Astrocyte (in vitro differentiated cells and primary cell): ENCODE measurements at places on chromosomes 7 and 10. TPM values are rescaled to one million over a fixed set of nuclear protein-coding genes. Genes with fewer than 3 reads are reported as not detected.

The MBLAC1 gene
- total RNA-seq, result 2.3 and 2.7 TPM in 2 replicates

The ACSM6 gene
- not detected in 2 replicates for total RNA-seq

The TMEM196 gene
- not detected in 2 replicates for total RNA-seq

The HABP2 gene
- total RNA-seq, result not detected in 2 replicates

The IRF5 gene
- total RNA-seq, result 0.36 TPM in 1 of 2 replicates, not detected in the other

The VSIR gene
- total RNA-seq, result 2.9 and 3.4 TPM in 2 replicates

The TRIM73 gene
- total RNA-seq, result 6.1 and 6.9 TPM in 2 replicates

The AGMO gene
- total RNA-seq, result 0.34 and 0.41 TPM in 2 replicates

The FEZF1 gene
- 0.29 and 0.61 TPM in 2 replicates for total RNA-seq

The ARL5B gene
- total RNA-seq, result 32.6 and 36.7 TPM in 2 replicates

- no peak for DNase-seq
- no peak overlapping the region for H3K4me3 ChIP-seq
- no peak overlapping the region for H3K27ac ChIP-seq
- H3K27me3 ChIP-seq, result no peaks in the 10 kb centered on the region
- H3K36me3 ChIP-seq, result no peaks in the 10 kb centered on the region
- H3K4me1 ChIP-seq, result no peaks in the 10 kb centered on the region
Observed at GRCh38 chr7:121810831-121811672, 61.9 kb upstream of the PTPRZ1 start.

GRCh38 chr10:124356701-124357560, 61.8 kb downstream of the OAT start:
- H3K4me1 ChIP-seq, result no peaks in the 10 kb centered on the region
- DNase-seq, result no peak
- H3K27ac ChIP-seq, result no peak overlapping the region
- no peaks in the 10 kb centered on the region for H3K27me3 ChIP-seq
- H3K36me3 ChIP-seq, result no peaks in the 10 kb centered on the region
- H3K4me3 ChIP-seq, result no peak overlapping the region

DNA sequence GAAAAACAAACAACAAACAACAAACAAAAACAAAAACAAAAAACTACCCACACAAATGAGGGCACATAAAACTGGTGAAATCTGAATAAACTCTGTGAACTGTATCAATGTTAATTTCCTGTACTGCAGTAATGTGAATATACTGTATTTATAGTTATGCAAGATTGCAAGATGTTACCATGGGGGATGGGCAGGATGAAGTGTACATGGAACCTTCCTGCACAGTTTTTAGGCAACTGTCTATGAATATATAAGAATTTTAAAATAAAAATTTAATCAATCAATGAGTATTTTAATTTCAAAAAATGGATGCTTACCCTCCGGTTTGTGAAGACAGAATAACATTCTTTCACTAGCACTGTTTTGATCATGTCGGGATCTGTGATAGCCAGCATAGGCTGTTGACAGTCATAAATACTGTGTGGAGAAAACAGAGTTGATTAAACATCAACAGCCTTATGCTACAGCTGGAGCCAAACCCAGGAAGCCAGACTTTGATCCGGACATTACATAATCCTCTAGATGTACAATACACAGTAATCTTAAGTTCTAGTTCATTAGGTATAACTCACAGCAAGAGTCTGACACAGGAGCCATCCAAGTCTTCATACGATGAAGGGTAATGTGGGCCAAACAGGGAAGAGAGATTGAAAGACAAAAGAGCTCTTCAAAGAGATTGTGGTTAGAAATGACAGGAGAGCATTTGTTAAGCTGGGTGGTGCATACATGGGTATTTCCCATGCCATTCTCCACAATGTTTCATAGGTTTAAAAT, 14.8 kb downstream of the CYP3A7 start:
- H3K27me3 ChIP-seq, result no peaks in the 10 kb centered on the region
- no peaks in the 10 kb centered on the region for H3K36me3 ChIP-seq
- no peaks in the 10 kb centered on the region for H3K4me1 ChIP-seq

- H3K4me1 ChIP-seq, result peaks cover 17% of the 10 kb centered on the region
- peak overlapping the region; percentile 48 for H3K4me3 ChIP-seq
- DNase-seq, result no peak
- H3K27me3 ChIP-seq, result peaks cover 60% of the 10 kb centered on the region
- no peak overlapping the region for H3K27ac ChIP-seq
Observed at GRCh38 chr10:75408509-75408875, 6.9 kb upstream of the ZNF503 start.

GRCh38 chr7:149833495-149834130, 4.6 kb upstream of the ZNF862 start:
- no peak overlapping the region for H3K27ac ChIP-seq
- no peaks in the 10 kb centered on the region for H3K36me3 ChIP-seq
- H3K4me3 ChIP-seq, result no peak overlapping the region
- peaks cover 3% of the 10 kb centered on the region for H3K4me1 ChIP-seq
- H3K27me3 ChIP-seq, result peaks cover 13% of the 10 kb centered on the region
- DNase-seq, result no peak

DNA sequence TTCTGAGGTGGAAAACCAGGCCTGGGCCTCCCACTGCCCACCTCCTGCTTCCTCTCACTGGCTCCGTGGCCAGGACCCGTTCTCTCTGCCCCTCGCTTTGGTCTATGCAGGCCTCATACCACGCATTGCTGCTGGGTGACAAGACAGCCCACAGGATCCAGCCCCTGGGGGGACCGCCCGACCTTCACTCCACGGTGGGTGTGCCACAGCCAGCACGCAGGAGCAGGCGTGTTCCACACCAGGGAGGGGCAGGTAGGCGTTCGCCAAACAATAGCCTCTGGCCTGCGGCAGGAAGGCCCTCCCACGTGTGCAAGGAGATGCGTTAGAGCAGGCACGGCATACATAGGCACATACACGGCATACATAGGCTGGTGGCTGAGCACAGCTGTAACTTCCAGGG, 233.4 kb downstream of the WDR37 start:
- no peak overlapping the region for H3K4me3 ChIP-seq
- no peaks in the 10 kb centered on the region for H3K36me3 ChIP-seq
- H3K4me1 ChIP-seq, result peaks cover 4% of the 10 kb centered on the region
- no peaks in the 10 kb centered on the region for H3K27me3 ChIP-seq

DNA sequence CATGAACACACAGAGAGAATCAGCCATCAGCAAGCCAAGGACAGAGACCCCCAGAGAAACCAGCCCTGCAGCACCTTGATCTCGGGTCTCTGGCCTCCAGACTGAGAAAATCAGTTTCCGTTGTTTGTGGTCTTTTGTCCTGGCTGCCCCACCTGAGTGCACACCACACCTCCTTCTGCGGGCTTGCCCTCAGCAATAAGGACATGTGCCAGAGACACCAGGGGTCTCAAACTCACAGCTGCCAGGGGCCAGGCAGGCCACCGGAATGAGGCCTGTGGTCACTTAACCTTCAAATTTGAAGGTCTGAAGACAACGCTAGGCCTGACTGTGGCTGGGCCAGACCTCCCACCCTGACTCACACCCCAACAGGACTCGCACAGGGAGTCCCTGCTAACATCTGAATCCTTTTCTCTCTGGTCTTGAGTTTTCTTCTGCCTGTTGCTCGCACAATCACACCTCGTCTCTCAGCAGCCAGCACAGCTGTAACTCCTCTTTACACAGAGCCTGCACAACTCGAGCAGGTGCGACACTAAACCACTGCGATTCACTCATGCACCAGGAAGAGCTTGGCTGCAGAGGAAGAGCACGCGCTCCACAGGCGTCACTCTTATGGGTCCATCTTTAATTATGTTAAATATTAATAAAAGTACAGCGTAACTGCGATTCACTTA, 86.2 kb downstream of the CHST15 start:
- no peak overlapping the region for H3K4me3 ChIP-seq
- H3K27ac ChIP-seq, result no peak overlapping the region
- H3K36me3 ChIP-seq, result no peaks in the 10 kb centered on the region

DNA sequence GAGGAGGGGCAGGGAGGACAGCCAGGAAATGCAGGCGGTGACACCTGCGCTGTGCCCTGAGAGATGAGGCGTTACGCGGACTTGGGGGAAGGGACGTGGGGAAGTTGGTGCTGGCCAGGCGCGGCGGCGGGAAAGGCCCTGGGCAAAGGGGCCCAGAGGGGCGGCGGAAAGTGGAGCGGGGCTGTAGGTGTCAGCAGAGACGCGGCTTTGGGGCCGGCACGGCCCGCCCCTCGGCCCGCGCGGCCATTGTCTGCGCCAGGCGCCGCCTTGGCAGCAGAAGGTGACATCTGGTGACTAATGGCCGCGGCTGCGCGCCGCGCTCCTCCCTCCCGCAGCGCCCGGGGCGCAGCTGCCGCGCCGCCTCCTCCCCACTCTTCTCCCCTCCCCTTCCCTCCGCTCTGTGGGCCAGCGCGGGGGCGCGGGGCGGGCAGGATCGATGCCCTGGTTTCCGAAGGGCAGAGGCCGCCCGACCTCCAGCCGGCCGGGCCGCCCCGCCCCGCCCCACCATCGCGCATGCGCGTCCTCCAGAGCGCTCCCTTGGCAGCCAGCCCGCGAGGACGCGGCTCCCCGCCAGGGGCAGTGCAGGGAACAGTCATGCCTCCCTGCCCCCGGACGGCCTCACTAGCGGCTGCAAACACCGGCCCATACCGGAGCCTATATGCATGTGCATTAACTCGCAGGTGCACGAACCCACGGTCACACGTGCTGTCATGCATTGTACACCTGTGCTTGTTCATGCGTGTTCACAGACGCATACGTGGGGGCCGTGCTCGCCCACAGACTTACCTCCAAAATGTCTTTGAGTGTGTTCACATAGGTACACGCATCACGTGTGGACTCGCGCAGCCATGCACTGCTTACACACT, 269.6 kb downstream of the RPS24 start:
- H3K27ac ChIP-seq, result no peak overlapping the region
- peak overlapping the region; percentile 68 for H3K4me3 ChIP-seq
- no peaks in the 10 kb centered on the region for H3K36me3 ChIP-seq

- no peak for DNase-seq
- no peak overlapping the region for H3K27ac ChIP-seq
- H3K4me3 ChIP-seq, result no peak overlapping the region
- no peaks in the 10 kb centered on the region for H3K27me3 ChIP-seq
Observed at GRCh38 chr10:11832042-11832441, 8.9 kb downstream of the PROSER2 start.

DNA sequence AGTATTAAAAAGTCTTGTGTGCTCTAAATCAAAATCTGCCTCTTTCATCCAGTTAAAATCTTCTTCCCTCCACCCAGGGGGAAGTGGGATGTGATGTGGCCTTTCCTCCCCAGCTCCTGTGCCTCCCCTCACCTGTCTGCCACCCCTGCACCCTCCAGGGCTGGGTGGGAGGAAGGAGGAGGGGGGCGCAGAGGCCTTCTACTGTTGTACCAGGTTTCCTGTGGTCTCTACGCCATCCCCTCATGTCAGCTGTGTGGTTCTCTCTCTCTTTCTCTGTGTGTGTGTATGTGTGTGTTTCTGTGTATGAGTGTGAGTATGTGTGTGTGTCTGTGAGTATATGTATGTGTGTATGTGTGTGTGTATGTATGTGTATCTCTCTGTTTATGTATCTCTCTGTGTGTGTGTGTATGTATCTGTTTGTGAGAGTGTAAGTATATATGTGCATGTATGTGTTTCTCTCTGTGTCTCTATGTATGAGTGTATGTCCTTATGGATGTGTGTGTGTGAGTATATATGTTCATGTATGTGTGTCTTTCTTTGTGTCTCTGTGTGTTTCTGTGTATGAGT, 45.5 kb upstream of the C10orf71 start:
- no peak overlapping the region for H3K27ac ChIP-seq
- H3K4me1 ChIP-seq, result no peaks in the 10 kb centered on the region
- DNase-seq, result no peak
- H3K4me3 ChIP-seq, result no peak overlapping the region

- no peaks in the 10 kb centered on the region for H3K27me3 ChIP-seq
- no peak overlapping the region for H3K27ac ChIP-seq
- DNase-seq, result peak; percentile 94
- no peak overlapping the region for H3K4me3 ChIP-seq
- H3K36me3 ChIP-seq, result no peaks in the 10 kb centered on the region
- peaks cover 11% of the 10 kb centered on the region for H3K4me1 ChIP-seq
Observed at GRCh38 chr7:136923111-136923667, 54.7 kb downstream of the CHRM2 start.

GRCh38 chr10:90992462-90992861, 71.6 kb upstream of the ANKRD1 start:
- no peak overlapping the region for H3K4me3 ChIP-seq
- no peak overlapping the region for H3K27ac ChIP-seq
- H3K27me3 ChIP-seq, result no peaks in the 10 kb centered on the region
- H3K36me3 ChIP-seq, result no peaks in the 10 kb centered on the region
- DNase-seq, result no peak

GRCh38 chr7:55296070-55296469, 69.1 kb upstream of the LANCL2 start:
- no peaks in the 10 kb centered on the region for H3K4me1 ChIP-seq
- DNase-seq, result no peak
- H3K27me3 ChIP-seq, result peaks cover 12% of the 10 kb centered on the region
- no peak overlapping the region for H3K27ac ChIP-seq

GRCh38 chr7:20403331-20403730, 72.6 kb downstream of the ITGB8 start:
- H3K27me3 ChIP-seq, result no peaks in the 10 kb centered on the region
- H3K36me3 ChIP-seq, result peaks cover 2% of the 10 kb centered on the region
- H3K4me1 ChIP-seq, result peaks cover 5% of the 10 kb centered on the region

GRCh38 chr7:10780400-10780747, 193.3 kb upstream of the PHF14 start:
- DNase-seq, result no peak
- H3K4me3 ChIP-seq, result no peak overlapping the region
- H3K36me3 ChIP-seq, result no peaks in the 10 kb centered on the region

- H3K27me3 ChIP-seq, result no peaks in the 10 kb centered on the region
- no peaks in the 10 kb centered on the region for H3K36me3 ChIP-seq
- H3K27ac ChIP-seq, result no peak overlapping the region
- no peaks in the 10 kb centered on the region for H3K4me1 ChIP-seq
- no peak for DNase-seq
Observed at GRCh38 chr7:23210506-23210905, 28.7 kb downstream of the NUP42 start.

- peaks cover 9% of the 10 kb centered on the region for H3K4me1 ChIP-seq
- no peaks in the 10 kb centered on the region for H3K36me3 ChIP-seq
- peaks cover 3% of the 10 kb centered on the region for H3K27me3 ChIP-seq
Observed at GRCh38 chr10:125687507-125688185, 4.7 kb upstream of the TEX36 start.

GRCh38 chr10:109187677-109188076, 735.6 kb downstream of the XPNPEP1 start:
- H3K27me3 ChIP-seq, result no peaks in the 10 kb centered on the region
- H3K4me3 ChIP-seq, result no peak overlapping the region
- no peaks in the 10 kb centered on the region for H3K36me3 ChIP-seq
- H3K27ac ChIP-seq, result no peak overlapping the region
- no peak for DNase-seq

DNA sequence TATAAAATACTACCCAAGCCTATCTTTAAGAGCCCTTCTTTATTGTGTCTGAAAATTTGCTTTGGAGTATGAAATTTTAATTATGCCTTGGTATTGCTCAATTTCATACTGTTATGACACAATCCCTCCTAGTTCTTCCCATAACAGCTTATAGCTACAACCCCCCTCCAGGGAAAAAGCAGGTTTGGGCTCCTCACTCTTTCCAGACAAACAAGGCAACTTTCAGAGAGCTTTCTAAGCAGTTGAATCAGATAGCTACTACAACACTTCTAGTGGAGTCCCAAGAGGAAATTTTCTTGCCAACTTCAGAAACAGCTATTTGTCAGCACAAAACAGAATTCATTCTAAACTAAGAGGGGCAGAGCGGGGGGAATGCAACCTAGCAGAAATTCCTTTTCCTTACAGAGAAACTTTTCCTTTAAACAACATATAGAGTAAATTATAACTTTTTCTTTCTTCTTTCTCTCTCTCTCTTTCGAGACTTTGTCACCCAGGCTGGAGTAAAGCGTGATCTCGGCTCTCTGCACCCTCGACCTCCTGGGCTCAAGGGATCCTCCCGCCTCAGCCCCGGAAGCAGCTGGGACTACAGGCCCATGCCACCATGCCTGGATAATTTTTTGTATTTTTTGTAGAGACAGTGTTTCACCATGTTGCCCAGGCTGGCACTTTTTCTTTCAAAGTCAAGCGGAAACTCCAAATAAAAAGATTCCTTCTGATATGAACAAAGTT, 26.0 kb upstream of the JMJD1C start:
- H3K4me1 ChIP-seq, result no peaks in the 10 kb centered on the region
- no peak overlapping the region for H3K4me3 ChIP-seq
- no peaks in the 10 kb centered on the region for H3K36me3 ChIP-seq
- DNase-seq, result peak; percentile 53
- no peak overlapping the region for H3K27ac ChIP-seq
